Spleen (tissue), 13 donors: ENCODE measurements at places on chromosomes 13 and 19.

DNA sequence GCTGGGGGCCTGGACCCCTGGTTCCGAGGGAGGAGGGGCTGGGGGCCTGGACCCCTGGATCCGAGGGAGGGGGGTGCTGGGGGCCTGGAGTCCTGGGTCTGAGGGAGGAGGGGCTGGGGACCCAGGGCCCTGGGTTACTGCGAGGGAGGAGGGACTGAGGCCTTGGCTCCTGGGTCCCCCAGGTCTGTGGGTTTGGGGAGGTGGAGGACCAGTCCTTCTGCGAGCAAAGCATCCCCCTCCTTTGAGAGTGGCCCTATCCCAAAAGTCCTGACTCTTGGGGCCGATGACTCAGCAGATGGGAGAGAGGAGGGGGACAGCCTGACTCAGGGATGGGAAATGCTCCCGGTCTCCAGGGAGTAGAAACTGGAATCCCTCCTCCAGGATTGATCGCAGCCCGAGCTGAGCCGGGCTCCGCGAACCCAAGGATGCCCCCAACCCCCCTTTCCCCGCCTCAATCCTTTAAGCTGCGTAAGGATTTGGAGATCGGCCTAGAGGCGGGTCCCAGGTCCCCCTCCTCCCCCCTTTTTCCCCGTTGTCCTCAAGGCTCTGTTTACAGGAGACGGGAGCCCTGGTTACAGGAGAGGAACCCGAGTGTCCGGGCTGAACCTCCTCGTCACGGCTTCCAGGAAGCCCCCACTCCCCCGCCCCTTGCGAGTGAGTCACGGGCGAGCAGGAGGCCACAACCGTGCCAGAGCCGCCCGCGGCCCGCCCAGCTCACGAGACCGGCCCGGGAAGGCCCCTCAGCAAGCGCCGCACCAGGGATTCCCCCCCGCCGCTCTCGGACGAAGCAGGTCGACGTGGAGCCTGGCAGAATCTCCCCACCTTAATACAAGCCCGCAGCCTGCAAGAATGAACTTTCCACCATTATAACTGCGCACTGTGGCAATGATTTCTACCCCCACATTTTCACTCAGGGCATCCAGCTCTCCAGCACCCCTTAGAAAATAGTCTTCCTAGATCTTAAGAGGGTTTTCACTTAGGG, 3.0 kb upstream of the ZFP36 start:
- DNase-seq = peak; percentile 100

DNA sequence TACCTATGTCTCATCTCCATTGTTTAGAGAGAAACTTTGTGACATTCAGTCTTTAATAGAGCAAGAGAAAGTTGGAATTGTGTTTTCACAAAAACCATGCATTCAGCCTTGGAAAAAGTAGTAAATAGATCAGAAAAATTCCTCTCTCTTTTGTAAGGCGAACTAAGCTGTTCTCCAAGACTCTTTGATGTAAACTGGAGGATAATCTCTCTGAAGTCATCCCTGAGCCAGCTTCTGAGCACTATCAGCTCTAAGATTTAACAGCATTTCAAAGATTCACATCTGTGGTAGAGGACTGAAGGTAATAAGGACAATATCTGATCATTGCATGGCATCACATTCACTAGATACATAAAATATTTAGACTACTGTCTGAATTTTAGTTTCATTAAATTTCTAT, 904.6 kb upstream of the ATXN8OS start:
- DNase-seq = no peak

DNA sequence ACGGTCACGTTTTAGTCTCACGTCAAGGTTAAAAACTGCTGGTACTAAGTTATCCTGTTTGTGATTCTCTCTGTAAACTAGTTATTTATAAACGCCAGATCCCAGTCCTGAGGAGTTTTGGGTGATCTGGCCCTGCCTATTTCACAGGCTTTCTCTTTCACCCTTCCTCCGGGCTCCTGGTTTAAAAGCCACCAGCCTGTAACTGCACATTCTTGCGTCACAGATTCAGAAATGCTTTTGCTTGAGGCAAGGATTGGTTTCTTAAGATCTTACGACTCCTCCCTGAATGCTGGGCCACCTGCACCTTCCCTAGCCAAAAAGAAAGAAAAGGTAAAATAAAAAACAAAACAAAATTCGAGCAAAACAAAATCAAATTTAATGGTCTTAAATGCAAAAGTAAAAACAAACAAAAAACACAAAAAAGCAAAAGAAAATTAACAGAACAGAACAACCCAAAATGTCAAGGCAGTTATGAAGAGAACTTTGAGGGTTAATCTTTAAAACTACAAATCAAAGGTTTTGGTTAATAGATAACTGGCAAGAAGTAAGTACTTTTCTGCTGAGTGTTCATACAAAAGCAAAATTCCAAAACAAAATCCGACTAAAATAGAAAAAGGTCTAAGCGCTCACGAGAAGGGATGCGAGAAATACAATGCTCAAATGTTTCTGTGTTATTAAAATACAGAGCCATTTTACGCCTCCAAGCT, 18.6 kb upstream of the TIMM44 start:
- DNase-seq = no peak

DNA sequence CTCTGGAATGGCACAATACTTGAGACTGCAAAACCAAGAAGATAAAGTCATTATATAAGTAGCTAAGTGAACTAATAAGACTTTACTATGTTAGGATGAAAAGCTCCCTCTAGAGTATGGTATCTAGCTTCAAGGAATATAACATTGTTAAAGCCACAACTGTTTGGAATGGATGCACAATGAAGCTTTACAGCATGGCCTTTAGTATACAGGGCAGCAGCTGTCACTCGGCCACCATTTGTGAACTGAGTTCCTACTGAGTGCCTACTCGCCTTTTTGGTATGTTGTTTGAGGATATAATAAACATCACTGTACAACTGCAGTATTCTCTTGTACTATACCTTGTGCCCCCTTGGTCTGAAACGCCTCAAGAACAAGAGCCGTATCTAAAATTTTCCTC, 6.8 kb downstream of the ALG5 start:
- no peak for DNase-seq

DNA sequence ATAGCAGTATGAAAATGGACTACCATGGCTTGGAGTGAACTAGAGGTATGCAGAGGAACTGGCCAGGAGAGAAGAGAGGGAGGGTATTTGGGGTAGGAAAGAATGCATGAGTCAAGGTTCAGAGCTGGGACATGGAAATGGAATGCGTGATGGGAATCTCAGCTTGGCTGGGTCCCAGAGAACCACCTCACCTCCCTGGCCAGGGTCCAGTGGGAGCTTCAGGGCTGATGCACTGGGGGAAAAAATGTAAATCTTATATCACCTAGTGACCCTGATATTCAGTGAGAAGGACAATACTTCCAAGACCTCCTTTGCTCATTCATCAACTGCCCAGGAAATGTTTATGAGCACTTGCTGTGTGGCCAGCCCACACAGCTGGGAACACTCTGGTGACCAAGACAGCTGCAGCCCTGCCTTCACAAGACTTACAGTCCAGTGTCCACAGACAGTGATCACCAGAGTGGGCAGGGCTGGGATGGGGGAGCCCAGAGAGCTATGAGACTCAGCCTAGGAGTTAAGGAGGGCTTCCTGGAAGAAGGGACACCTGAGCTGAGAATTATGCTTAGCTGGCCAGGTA, 12.8 kb downstream of the IGSF23 start:
- no peak for DNase-seq

DNA sequence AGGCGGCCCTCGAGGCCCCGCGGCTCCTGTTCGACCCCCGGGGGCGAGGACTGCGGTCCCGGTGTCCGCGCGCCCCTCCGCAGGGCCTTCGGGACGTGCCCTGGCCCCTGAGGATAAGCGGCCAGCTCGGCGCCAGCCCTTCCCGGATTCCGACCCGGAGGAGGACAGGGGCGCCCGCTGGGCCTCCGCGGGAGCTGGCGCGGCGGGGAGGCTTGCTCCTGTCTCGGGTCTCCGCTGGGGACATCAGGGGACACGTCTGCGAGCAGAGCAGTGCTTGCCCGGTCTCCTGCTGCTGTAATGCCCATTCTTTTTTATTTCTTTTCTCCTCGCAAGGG, 829 bp downstream of the B3GLCT start:
- peak; percentile 93 for DNase-seq

GRCh38 chr13:101017123-101017872, 342.7 kb upstream of the TMTC4 start:
- DNase-seq = no peak

- DNase-seq = peak; percentile 90
Measured at GRCh38 chr19:46746281-46747057, at the start of gene STRN4. Gene STRN4, minus strand, starts transcription at chr19:46746450. Its CDS starts 20 bp downstream, at chr19:46746430.

GRCh38 chr13:23466144-23467002, 32.9 kb upstream of the SACS start:
- DNase-seq = peak; percentile 91

DNA sequence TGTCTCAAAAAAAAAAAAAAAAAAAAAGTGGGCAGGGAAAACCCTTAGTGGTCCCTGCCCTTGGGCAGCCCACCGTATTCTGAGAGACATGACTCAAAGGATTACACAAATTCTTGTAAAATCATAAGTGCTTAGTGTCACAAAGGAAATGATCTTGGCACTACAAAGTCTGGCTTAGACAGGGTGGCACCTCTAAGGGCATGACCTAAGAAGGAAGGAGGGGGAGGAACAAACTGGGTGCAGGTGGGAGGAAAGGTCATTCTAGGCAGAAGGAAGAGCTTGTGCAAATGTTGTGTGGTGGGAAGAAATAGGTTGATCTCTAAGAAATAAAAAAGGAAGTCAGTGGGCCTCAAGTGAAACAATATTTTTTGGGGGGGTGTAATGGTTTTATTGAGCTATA, 10.4 kb downstream of the PNPLA6 start:
- DNase-seq = no peak

DNA sequence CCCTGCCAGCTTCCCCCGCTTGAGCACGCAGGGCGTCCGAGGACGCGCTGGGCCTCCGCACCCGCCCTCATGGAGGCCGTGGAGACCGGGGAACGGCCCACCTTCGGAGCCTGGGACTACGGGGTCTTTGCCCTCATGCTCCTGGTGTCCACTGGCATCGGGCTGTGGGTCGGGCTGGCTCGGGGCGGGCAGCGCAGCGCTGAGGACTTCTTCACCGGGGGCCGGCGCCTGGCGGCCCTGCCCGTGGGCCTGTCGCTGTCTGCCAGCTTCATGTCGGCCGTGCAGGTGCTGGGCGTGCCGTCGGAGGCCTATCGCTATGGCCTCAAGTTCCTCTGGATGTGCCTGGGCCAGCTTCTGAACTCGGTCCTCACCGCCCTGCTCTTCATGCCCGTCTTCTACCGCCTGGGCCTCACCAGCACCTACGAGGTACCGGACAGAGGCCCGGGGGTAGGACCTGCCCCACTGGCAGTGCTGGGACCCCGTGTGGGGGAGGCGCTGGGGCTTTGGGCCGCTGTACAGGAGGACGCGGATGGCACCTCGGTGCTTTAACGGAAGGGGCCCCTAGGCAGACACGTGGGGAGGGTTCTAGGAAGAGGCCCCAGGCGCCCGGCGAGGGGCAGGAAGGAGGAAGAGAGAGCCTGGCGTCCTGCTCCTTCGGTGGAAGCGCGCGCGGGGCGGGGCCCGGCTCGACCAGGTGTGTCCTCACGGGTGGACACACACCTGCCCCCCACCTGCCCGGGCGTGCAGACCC, 681 bp downstream of the SLC5A5 start:
- DNase-seq = peak; percentile 83

GRCh38 chr13:67489016-67489415, 258.9 kb upstream of the PCDH9 start:
- no peak for DNase-seq

DNA sequence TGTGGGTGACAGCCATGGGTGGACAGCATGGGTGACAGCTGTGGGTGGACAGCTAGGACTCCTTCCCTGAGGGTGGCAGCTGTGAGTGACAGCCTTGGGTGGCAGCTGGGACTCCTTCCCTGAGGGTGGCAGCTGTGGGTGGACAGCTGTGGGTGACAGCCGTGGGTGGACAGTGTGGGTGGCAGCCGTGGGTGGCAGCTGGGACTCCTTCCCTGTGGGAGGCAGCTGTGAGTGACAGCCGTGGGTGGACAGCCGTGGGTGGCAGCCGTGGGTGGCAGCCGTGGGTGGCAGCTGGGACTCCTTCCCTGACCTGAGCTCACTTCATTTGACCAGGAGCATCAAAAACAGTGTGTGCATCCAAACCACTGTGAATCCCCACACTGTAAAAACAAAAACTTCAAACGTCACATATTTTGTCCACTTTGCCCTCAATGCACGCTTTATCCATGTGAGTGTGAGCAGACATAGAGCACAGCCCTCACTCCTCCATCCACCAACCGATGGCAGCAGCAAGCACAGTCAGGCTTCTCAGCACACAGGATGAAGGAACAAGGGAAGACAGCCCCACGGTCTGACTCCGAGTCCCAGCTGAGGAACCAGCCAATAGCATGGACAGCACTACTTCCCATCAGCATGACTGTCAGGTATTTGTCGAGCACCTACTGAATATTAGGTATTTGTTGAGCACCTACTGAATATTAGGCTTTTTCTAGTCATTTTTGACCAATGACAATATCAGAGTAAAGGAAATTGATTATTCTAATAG, 1.6 kb upstream of the CFAP97D2 start:
- no peak for DNase-seq

GRCh38 chr19:15421721-15422260, 3.0 kb upstream of the AKAP8L start:
- no peak for DNase-seq

DNA sequence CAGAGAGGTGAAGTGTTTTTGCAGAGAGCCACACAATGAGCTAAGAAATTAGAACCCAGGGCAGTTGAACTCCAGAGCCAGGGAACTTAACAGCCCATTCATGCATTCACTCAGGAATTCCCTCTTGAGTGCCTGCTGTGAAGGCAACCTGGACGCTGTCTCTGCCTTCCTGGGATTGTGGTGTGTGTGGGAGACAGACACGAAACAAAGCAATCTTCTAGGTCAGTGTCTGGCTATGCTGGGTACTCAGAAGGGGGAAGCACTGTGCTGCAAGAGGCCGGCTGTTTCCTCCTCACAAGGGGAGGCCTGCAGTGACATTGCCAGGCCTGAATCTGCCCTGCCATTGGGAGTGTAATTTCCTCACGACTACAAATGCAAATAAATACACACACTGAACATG, 9.7 kb downstream of the BCKDHA start:
- no peak for DNase-seq

DNA sequence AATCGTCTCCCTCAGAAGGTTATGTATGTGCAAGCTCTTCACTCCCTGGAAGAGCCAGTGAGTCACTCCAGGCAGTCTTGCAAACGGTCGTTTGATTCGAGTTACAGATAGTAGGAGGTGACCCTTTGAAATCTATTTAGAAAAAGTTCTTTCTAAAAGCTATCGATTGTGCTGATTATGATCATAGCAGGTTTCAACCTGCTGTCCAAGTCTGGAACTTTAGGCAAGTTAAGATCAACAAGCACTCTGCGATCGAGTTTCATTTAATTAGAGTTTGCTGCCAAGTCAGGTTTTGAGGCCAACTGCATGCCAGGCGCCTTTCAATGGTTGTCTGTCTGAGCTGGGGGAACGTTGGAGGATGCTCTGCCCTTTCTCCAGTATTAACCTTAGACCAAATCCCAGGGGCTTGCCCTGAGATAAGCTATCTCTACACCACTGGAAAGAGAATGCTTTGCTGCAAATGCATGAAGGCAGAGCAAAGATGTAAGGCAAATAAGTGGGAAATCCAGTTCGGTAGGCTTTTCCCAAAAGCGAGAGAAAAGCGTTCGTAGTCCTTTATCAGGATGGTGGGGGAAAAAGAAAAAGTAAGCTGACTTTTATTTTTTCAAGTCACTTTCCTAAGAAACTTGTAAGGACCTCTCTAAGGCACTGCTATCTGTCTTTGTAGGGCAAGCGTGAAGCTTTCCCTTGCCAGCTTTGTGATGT, 287.5 kb downstream of the ATP8A2 start:
- no peak for DNase-seq
